Activated effector memory CD4-positive, alpha-beta T cell treated with anti-CD3 and anti-CD28 coated beads, Interleukin-2, amount 50 U/mL, for 16 hours (primary cell): ENCODE measurements at places on chromosomes 5 and 9.

- DNase-seq, result no peak
Observed at GRCh38 chr5:7917130-7918123, 48.5 kb downstream of the MTRR start.

- DNase-seq, result no peak
Observed at GRCh38 chr5:57335092-57335660, 147.4 kb downstream of the ACTBL2 start.

GRCh38 chr5:6112125-6112524, 266.2 kb downstream of the MED10 start:
- no peak for DNase-seq

GRCh38 chr5:97097326-97098230, 44.8 kb downstream of the LIX1 start:
- DNase-seq, result no peak

- no peak for DNase-seq
Observed at GRCh38 chr9:93198117-93198837, 14.3 kb downstream of the WNK2 start.
